ENCODE measurements at places on chromosomes 2 and 18.

DNA sequence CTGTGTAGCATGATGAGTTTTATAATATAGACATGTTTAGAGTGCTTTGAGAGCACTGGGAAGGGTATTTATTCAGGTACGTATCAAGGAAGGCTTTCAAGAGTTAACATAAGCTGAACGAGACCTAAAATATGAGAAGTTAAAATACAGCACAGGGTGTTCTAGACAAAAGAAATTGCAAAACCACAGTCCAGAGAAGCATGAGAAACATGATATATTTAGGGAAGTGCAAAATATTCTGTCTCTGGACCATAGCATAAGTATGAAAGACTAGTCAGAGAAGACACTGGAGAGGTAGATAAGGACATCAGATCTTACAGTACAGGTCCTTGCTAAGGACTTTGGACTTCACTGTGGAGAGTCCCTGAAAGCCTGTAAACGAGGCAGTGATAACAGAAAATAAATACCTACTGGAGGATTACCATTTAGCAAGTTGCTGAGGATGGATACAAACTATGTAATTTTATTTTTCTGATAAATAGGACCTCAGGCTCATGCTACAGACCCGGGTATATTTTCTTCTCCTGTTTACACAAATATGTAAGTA is 43.7 kb downstream of the FSIP2 start:
- DNase-seq: no peak

GRCh38 chr2:125935559-125935958 is 720.4 kb upstream of the GYPC start:
- DNase-seq: no peak

- no peak for DNase-seq
Observed at GRCh38 chr2:207770602-207771404, 1.1 kb upstream of the FZD5 start.

GRCh38 chr18:21291106-21291505 is 49.1 kb downstream of the GREB1L start:
- DNase-seq: no peak

DNA sequence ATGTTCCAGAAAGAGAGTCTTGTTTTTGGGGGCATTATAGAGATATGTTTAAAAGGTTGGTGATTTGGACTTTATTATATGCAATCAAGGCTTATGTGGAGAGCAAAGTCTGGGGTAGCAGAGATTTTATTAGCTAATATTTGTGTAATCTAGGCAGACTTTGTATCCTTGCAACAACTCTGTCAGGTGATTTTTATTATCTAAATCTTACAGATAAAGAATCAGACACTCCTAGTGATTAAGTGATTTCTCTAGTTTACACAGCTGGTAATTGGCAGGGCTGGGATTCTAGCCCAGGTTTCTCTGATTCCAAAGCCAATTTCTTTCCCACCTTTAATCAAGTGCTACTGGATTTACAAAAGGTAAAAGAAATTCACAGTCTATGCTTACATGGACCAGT is 33.3 kb upstream of the NCK2 start:
- no peak for DNase-seq

DNA sequence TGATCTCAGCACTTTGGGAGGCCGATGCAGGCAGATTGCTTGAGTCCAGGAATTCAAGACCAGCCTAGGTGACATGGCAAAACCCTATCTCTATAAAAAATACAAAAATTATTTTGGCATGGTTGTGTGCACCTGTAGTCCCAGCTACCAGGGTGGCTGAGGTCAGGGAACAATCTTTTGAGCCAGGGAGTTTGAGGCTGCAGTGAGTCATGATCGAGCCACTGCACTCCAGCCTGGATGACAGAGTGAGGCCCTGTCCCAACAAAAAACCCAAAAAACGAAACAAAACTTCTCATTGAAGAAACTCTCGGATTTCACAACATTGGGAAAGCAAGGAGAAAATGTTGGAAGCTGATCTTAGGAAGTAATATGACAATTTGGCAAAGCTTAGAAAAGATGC is 317.3 kb upstream of the MGAT5 start:
- DNase-seq: no peak

- DNase-seq: no peak
Observed at GRCh38 chr2:170680172-170680941, 34.8 kb upstream of the SP5 start.

DNA sequence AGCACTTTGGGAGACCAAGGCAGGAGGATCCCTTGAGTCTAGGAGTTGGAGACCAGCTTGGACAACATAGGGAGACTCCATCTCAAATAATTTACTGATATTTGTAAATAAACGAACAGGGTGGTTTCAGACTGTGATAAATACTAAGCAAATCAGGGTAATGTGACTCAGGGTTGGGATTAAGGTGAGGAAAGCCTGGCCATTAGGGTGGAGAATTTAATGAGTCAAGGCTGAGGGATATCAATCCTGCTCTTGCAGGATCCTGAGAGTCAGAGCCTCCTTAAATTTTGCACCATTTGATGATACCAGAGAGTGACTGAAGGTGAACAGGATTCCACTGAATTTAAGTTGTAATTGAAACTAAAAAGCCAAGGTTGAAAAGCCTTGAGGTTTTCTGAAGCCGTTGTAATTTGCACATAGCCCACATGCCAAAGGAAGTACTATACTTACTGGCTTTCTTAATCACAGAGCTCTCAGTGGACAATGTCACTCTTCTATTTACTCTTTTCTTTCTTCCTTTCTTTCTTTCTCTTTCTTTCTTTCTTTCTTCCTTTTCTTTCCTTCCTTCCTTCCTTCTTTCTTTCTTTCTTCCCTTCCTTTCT is 28.6 kb upstream of the AP1S3 start:
- DNase-seq: no peak

DNA sequence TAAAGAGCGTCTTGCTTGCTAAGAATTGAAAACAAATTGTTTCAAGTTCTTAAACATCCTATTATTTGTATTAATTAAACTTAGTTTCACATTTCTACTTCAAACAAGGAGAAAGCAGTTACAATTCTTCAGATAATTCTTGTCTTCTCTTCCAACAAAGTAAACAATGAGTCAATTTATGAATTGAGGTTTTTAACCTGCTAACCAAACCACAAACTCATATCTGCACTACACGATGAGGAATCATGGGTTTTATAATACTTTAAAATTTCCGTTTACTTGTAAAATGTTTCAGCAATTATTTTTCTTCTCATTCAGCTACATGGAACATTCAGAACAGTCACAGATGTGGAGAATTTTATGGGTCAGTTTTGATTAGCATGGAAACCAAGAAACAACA is 114.2 kb downstream of the SPIRE1 start:
- no peak for DNase-seq

- no peak for DNase-seq
Observed at GRCh38 chr2:71559080-71559827, 105.9 kb downstream of the DYSF start.

DNA sequence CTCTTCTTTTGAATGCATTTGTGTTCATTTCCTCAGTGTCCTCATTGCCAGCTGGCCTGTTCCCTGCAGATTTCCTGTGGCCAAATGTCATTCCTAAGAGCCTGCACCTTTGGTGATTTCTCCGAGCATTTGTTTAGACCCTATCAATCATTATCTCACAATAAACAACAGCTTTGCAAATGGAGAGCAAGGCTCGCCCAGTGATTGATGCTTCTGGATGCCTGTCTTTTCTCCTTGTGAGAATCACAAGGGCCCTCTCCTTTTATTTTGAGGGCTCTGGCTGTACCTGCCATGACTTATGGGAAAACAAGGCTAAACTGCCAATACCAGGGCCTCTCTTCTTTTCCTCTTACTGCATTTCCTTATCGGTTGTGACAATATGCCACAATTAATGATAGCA is 1454.4 kb upstream of the CELF4 start:
- no peak for DNase-seq

DNA sequence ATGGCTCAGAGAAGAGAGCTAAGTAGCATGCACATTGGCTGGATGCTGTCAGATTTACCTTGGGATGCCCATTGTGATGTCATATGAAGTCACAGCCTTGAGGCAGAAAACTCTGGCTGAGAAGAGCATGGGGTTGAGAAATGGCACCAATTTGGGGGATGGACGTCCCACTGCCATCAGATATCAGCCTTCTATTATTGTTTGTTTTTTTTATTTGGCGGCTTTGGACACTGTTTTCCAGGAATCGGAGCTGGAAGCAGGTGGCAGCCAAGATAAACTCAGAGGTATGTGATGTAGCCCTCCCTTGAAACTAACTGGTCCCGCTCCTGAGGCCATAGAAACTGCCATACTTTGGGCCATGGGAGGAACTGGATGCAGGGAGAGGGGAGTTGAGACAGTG is 40.6 kb downstream of the GCKR start:
- no peak for DNase-seq

DNA sequence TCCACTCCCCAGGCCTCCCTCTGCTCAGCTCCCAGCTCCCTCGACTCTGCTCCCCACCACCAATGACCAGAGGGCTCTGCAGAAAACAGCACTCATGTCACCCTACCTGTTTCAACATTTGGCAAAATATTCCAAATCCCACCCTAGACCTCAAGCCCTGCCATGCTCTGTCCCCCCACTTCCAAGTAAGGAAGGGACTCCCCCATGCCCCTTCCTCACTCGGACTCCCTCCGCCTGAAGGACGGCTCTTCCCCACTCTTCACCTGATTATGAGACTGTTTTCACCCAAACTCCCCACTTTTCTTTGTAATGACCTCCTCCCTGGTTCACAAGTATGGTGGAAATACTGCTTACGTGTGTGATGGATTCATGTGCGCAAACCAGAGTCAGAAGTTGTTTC is 208.4 kb downstream of the MGAT5 start:
- DNase-seq: no peak

GRCh38 chr18:78069784-78070664 is 820.4 kb downstream of the GALR1 start:
- DNase-seq: no peak

GRCh38 chr2:235675678-235676535 is 182.1 kb downstream of the AGAP1 start:
- DNase-seq: no peak

- no peak for DNase-seq
Observed at GRCh38 chr18:75086494-75087034, 122.4 kb downstream of the PTGR3 start.

DNA sequence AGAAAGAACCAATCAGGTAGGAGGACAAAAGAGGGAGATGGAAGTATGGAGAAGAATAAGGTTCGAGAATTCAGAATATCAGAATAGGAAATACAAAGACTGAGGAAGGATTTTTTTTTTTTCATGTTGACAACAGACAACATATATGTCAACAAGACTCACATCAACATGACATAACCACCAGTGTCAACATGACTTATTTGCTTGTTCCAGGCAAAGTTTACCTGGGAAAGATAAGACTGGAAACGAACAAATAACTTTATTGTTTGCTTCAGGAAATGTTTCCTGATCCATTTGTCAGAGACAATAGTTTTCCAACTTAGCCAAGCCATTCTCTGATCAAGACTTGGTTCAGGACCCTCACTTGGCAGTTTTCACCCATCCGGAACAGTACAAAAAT is 321.9 kb upstream of the NETO1 start:
- no peak for DNase-seq

DNA sequence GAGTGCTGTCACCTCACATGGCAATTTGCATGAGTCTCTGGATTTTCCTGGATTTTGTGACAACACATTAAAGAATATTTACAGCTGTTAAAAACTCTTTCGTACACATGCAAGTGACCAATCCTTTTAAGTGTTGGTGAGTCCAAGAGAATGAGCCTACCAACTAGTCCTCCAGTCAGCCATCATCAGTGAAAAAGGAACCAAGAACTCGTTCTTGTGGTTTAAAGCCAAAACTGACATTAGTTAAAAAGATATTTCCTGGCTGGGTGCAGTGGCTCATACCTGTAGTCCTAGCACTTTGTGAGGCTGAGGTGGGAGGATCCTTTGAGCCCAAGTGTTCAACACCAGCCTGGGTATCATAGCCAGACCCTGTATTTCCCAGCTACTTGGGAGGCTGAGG is 215.4 kb upstream of the ITGA4 start:
- no peak for DNase-seq

DNA sequence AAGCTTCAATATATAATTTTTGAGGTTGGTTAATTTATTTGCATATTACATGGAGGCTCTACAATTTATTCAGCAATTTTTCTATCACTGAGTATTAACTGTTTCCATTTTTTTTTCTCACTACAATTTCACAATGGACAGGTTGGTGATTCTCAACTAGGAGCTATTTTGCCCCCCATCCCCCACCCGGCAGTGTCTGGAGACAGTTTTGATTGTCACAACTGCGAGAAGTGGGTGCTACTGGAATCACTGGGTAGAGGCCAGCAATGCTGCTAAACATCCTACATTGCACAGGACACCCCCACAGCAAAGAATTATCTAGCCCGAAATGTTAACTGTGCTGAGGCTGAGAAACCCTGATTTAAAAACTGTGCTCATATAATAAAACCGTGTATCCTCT is 82.6 kb downstream of the CCDC93 start:
- DNase-seq: no peak

- no peak for DNase-seq
Observed at GRCh38 chr18:50283469-50284209, 2.3 kb upstream of the MBD1 start.

DNA sequence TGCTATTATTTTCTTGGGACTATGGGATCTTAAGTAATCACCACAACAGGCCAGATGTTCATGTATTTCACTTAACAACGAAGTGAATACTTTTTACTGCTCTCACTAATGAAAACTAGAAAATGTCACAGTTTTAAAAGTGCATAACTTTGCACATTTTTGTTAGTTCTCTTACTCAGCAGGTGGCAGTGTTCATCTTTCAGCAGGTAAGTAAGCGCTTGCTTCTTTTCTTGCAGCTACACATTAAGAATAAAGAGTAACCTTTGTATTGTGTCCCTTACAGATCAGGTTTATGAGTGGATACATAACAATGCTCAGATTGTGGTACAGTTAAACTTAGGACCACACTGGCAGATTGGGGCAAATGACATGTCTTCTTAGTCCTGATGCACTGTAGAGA is 61.0 kb downstream of the DAW1 start:
- DNase-seq: no peak

GRCh38 chr2:164882276-164882675 is 40.7 kb upstream of the COBLL1 start:
- DNase-seq: no peak
